Ascending aorta (tissue), 2 donors: ENCODE measurements at places on chromosomes 4 and X.

GRCh38 chrX:130071611-130072344 is 38.5 kb downstream of the ELF4 start:
- DNase-seq = no peak

DNA sequence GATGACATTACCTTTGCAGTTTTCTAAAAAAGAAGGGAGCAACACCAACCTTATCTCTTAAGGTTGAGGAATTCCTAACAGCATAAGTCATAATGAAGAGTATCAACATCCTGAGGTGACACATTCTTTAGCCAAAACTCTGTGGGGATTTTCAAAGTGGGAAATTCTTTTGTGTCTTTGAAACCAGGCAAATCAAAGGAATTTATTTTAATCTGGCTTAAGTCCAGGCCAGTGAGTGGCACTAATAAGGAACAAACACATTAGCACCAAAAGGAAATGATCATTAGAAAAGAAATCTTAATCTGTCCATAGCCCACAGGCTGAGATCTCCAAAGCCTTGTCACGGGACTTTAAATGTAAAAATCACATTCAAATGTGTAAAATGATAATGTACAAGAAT is 110.1 kb downstream of the LARP7 start:
- no peak for DNase-seq

DNA sequence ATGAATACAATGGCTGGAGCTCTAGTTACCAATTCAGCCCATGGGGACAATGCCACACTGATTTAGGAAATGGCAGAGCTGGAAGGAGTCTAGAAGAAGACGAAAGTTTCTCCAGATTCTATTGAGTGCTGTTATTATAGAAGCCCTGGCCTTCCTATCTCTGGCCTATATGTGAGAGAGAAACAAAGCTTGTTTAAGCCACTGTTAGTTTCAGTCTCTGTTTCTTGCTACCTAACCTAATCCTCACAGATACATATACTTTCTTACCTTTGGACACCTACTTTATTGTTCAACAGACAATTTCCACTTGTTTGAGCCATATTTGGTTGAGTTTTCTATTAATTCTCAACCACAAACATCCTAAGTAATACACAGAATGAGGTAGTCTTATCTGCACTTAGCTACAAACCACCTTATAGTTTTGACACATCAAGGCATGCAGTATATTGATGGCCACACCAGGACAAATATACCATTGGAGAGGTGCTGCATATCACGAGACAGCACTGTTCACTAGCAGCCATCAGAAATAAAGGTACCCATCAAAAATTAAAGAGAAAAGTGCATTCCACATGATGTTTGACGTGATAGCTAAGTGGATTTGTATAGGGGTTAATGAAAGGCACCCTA is 190.2 kb downstream of the SMIM20 start:
- DNase-seq = no peak

DNA sequence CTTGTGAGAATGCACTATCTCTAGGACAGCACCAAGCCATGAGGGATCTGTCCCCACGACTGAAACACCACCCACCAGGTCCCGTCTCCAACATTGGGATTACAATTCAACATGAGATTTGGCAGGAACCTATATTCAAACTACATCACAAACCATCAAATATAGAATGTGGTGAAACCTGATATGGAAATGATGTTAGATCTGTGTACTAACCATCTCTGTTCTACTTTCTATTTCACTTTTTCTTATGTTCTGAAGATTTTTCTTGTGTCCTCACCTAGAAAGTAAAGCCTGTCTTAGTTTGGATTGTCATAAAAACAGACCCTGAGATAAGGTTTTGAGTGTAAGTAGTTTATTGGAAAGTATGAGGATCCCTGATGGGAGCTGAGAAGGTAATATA is 37.8 kb upstream of the TACR3 start:
- DNase-seq = no peak

- DNase-seq = no peak
Measured at GRCh38 chrX:103360916-103361315, 4.6 kb downstream of the TCEAL9 start.

GRCh38 chr4:174835536-174835935 is 6.5 kb upstream of the GLRA3 start:
- DNase-seq = no peak

DNA sequence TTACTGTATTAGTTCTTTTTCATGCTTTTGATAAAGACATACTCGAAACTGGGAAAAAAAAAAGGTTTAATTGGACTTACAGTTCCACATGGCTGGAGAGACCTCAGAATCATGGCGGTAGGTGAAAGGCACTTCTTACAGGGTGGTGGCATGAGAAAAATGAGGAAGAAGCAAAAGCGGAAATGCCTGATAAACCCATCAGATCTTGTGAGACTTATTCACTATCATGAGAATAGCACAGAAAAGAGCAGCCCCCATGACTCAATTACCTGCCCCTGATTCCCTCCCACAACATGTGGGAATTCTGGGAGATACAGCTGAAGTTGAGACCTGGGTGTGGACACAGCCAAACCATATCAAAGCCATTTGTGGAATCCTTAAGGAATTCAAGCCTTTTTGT is 1238.9 kb downstream of the ADGRL3 start:
- DNase-seq = no peak

GRCh38 chr4:22780317-22780716 is 87.6 kb downstream of the GBA3 start:
- no peak for DNase-seq

- DNase-seq = no peak
Measured at GRCh38 chr4:37902212-37902611, 11.3 kb downstream of the TBC1D1 start.

DNA sequence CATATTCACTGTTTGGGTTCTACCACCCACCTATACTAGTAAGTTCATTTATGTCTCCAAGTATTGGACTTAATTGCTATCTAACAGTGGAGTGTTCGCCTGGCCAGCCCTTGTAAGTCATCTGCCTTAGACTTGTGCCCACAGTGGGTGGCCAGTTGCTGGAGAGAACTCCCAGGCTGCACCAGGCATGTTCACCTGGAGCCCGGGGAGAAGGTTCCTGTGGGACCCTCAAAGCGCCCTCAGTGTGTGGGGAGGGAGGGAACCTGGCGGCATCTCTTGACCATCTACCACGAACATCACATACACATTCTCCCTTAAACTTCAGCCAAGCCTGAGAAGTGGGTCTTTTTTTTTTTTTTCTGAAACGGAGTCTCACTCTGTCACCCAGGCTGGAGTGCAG is 138.1 kb downstream of the CPZ start:
- DNase-seq = no peak

DNA sequence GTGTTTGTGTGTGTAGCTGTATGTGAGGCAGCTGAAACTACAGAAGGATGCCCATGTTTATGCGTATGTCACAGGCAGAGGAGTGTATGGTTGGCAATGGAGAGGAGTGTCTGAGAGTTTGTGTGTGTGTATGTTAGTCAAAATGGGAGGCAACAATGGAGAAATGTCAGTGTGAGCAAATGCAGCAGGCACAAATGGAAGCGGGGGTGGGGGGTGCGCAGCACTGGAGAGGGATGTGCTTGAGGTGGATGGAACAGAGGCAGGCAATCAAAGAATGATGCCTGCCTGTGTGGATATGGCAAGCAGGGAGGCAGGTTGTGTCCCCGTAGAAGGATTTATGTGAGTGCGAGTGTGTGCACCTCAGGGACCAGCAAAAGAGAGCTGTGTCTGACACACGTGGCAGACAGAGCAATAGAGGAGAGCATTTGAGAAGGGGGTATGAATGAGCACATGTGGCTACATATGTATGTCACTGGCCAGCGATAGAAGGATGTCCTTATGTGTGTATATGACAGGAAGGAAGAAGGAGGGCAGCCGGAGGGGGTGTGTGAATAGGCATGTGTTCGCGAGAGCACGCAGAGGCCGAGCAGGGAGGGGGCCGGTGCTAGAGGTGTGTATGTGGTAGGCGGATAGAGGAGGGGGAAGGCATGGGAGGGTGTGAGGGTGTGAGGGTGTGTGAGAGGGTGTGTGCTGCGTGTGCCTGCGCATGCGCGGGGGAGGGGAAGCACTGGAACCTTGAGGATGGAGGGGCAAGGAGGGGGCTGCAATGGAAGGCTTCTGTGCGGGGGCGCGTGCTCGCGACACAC is 1.1 kb downstream of the PJA1 start:
- DNase-seq = peak; percentile 65

- no peak for DNase-seq
Measured at GRCh38 chr4:70670332-70671014, 4.2 kb upstream of the JCHAIN start.

GRCh38 chr4:6909113-6909969 is at the start of gene TBC1D14:
TBC1D14 (plus strand) TSS chr4:6909826; CDS start chr4:6923390, 13,564 bp downstream.
- peak; percentile 93 for DNase-seq

GRCh38 chr4:158817562-158818296 is 48.9 kb downstream of the FNIP2 start:
- DNase-seq = no peak

- no peak for DNase-seq
Measured at GRCh38 chrX:22300130-22300529, 27.4 kb downstream of the CBLL2 start.

GRCh38 chr4:91330555-91331137 is 973.1 kb upstream of the GRID2 start:
- no peak for DNase-seq

DNA sequence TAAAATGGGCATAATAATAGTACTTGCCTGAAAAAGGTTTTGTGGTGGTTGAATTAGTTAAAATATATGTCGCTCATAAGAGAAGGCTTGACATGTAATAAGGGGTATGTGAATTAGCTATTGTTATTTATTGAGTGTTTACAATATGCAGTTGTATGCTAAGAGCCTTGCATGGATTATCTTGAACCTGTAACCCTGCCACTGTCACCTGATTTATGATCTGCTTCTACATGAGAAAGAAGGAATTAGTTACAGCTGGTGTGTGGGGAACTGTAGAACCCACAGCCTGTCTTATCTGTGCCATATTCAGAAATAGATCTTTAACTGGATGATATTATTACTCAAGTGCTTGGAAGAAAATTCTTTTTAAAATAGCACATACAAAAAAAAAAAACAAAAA is 227.7 kb downstream of the LDB2 start:
- no peak for DNase-seq

- no peak for DNase-seq
Measured at GRCh38 chr4:32789026-32789608, 2068.9 kb downstream of the PCDH7 start.

GRCh38 chr4:84614891-84615290 is 32.0 kb downstream of the CDS1 start:
- DNase-seq = no peak

GRCh38 chrX:150094375-150094774 is 156.1 kb upstream of the EOLA2 start:
- no peak for DNase-seq

DNA sequence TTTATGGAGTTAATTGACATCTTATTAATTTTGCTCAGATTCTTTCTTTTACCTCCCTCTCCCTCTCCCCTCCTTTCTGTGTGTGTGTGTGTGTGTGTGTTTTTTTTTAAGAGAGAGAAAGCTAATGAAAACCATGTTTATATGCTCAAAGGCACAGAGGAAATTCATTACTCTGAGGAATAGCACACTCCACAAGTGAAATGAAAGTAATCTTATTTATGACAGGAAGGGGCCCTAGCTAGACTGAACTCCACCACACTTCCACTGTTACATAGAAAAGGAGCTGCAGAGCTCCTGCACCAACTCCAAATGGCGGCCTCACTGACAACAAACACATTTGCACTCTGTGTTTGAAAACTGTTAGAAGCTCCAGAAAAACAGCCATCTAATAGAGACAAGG is 150.6 kb downstream of the RASL11B start:
- no peak for DNase-seq

- DNase-seq = no peak
Measured at GRCh38 chr4:122895336-122895995, 26.9 kb downstream of the NUDT6 start.

GRCh38 chr4:78058591-78059523 is 1.7 kb downstream of the FRAS1 start:
- no peak for DNase-seq

- no peak for DNase-seq
Measured at GRCh38 chr4:43360296-43360695, 467.8 kb downstream of the GRXCR1 start.

GRCh38 chr4:114205261-114205660 is 225.8 kb upstream of the ARSJ start:
- DNase-seq = no peak
